ENCODE measurements at places on chromosomes 5 and 9. TPM values are rescaled to one million over a fixed set of nuclear protein-coding genes. Genes with fewer than 3 reads are reported as not detected.

Gene PDE6A
- total RNA-seq, result not detected

Gene FANCC
- total RNA-seq, result 3.9 TPM

Gene SLIT3
- not detected for total RNA-seq

Gene GPX3
- total RNA-seq, result 2.7 TPM

Gene CRHBP
- not detected for total RNA-seq

Gene ADAMTS12
- total RNA-seq, result 16.7 TPM

Gene MCC
- 8.6 TPM for total RNA-seq

Gene PITX1
- 6.1 TPM for total RNA-seq

Gene JAKMIP2
- total RNA-seq, result 5.2 TPM

Gene ANKRD31
- not detected for total RNA-seq

Gene IZUMO3
- total RNA-seq, result not detected
